ENCODE measurements at places on chromosomes 4 and X.
A peak's percentile ranks its signal among the peaks of the same experiment; 100 is the strongest.

GRCh38 chr4:140368686-140369085, 4.8 kb upstream of the SCOC start:
- DNase-seq = no peak

- no peak for DNase-seq
Observed at GRCh38 chrX:109475174-109475891, 6.6 kb downstream of the GUCY2F start.

DNA sequence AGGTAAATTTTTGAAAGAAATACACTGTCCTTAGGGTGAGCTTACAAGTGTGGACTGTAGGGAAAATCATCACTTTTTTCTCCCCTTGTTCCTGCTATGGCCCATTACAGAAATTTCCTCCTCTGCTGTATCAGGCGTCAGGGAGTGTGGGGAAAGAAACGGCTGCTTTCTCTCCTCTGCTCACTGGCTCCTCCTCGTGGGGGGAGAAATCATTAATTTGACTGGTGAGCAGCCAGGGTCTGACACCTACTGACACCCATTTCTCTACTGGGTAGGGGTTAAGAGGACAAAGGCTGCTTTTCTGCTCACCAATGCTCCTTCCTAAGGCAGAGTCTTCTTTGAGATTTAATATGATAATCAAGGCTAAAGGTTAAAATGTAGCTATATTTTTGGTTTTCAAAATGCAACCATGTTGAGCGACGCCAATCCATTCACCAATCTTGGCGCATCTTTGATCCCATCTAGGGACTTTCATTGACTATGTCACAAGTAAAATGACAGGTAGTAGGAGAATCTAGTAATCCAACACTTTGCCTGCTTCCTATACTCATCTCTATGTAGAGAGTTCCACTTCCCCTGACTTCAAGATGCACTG, 25.1 kb downstream of the SETD7 start:
- DNase-seq = peak; percentile 61

- DNase-seq = no peak
Observed at GRCh38 chr4:43757147-43757546, 691.5 kb downstream of the KCTD8 start.

GRCh38 chr4:16579866-16580265, 318.6 kb downstream of the LDB2 start:
- no peak for DNase-seq

DNA sequence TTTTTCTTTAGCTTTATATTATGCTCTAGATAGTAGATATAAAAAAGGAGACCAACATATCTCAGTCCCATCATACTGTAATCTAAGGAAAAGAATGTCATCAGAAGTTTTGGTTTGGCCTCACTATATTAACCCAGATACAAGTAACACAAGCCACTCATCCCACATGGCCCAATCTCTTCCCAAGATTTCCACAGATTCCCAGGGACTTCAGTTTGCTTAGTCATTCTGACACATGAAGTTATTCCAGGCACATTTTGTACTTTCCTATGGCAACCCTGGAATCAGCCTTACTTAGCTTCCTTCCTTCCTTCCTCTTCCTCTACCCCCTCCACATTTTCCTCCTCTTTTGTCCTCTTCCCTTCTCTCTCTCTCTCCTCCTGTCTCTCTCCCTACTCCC, 21.7 kb upstream of the DCLK2 start:
- no peak for DNase-seq
